CD4-positive, alpha-beta T cell treated with Interferon gamma for 1 hour (primary cell): ENCODE measurements at places on chromosomes 1 and 21.

GRCh38 chr1:150479370-150479769, 7.8 kb upstream of the TARS2 start:
- DNase-seq = no peak

DNA sequence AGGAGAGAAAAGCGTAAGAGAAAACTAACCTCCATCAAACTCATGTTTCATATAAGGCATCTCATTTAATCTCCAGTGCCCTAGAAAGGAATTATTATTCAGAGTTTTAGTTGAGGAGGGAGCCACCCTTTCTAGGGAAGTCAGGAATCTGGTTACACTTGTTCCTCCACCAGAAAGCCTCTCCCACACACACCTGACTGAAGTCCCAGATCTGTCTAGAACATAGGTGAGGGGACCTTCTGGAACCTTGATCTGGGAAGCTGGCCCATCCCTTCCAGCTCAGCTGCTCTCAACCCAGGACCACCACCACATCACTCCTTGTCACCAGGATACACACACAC, 1.9 kb upstream of the DENND2D start:
- no peak for DNase-seq

DNA sequence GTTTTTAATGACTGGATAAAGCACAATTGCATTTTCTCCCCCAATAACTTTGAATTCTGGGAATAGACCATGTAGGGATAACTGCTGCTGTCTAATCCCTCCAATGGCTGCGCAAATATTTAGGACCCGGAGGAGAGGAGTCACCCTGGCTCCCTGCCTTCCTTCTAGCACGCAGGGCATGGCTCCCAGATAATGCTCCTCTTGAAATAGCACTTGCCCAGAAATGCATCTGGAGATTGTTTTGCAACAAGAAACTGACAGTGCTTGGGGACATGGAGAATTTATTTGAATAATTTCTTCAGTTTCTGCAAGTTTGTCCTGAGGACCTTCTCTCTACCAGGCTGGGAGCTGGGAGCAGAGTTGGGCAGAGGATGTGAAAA, 83.5 kb downstream of the MAN1C1 start:
- DNase-seq = no peak

DNA sequence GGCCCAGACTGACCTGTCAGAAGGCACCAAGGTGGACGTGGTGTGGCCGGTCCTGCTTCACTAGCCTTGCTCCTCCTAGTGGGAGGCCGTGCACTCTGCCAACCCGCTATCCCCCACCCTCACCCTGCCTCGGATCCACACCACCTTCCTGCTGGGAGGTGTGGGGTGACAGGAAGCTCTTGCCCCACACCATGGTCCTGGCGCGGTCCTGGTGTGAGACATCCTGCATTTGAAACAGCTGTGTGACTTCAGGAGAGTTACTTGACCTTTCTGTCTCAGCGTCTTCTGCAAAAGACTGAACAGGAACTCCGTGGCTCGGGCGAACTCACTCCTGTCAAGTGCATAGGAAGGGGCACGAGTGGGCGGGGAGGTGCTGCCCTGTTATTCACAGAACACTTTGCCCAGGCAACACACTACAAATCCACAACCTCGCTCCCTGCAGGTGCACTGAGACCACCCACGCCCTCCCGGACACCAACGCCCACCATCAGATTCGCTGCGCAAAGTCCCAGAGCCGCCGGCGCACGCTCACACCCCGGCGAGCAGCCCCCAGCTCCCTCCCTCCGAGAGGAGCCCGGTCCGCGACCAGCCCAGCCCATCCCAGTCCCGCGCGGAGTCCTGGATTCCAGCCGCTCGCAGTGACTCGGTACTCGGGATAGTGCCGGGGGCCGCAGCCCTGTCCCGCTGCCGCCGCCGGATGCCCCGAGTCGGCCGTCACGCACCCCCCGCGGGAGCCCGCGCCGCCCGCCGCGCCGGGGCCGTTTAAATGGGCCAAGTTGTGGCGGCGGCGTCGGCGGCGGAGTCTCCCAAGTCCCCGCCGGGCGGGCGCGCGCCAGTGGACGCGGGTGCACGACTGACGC, at the start of gene SAMD11:
Gene SAMD11, plus strand, starts transcription at position 793 of the 860 bp plus-strand sequence. CDS start 509 bp downstream, outside the sequence.
- DNase-seq = peak; percentile 42

DNA sequence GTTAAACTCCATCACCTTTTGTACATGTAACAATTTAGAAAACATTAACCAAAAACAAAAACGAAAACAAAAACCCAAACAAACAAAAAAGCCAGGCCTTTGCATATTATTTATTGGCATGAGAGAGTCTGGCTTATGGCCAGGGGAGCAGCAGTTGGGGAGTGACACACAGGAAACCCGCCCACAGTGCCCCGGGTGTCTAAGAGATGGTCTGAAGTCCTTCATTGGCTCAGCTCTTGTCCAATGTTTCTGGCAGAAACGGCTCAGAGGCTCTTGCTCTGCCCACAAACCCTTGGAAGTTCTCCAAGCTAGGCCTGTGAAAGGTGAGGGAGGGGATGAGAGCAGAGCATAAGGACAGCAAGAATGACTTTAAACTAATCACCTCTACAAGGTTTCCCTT, 131.5 kb downstream of the CNIH3 start:
- DNase-seq = no peak

DNA sequence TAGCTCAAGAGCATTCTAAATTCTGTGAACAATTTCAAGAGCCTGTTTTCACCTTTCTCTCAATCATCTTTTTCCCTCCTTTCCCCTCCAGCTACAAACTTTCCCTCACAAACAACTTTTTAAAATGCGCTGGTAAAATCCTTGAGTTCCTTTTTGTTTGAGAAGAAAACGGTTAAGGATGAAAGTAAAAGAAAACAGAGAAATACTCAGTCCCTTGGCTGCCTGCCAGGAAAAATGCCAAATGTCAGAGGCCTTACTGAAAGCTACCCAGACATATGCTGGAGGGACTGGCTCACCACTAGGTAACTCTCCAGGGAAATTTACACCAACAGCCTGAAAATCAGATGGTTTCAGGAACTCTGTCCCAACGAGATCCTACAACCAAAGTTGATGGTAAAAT, 11.0 kb upstream of the SERBP1 start:
- no peak for DNase-seq
